ENCODE measurements at places on chromosomes 16 and 17.

- DNase-seq: no peak
Measured at GRCh38 chr17:4054446-4054845, 88.4 kb downstream of the ZZEF1 start.

- no peak for DNase-seq
Measured at GRCh38 chr17:46733837-46734475, 84.5 kb downstream of the WNT3 start.

DNA sequence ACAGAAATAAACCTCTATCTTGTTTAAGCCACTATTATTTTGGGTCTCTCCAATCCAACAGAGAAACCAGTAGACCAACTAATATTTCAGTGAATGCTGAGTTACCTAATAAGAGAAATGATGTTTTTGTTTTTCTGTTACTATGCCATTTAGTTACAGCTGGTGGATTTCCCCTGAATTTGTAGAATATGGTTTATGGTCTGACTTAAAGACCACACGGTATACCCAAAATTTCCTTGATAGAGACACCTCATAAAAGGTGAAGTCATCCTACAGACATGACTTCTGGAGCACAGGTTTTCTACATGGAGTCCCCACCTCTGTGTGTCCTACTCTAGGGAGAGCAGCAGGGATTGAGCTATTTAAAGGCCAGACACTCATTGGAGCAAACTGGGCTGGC is 13.3 kb downstream of the PIK3R5 start:
- no peak for DNase-seq

GRCh38 chr17:76726776-76727718 is at the start of gene METTL23:
Gene METTL23 (plus strand): TSS chr17:76726839. CDS start chr17:76729711, 2,872 bp downstream.
- peak; percentile 85 for DNase-seq

DNA sequence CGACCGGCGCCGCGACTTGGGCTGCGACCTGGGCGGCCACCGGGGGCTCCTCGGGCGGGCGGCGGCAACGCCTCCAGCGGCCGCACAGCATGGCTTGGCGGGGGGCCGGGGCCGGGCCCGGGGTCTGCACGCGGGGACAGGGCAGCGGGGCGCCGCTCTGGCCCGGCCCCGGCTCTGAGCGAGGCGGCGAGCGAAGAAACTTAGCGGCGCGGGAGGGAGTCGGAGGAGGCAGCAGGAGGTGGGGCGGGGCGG is at the start of gene PLCD3:
Gene PLCD3, minus strand, starts transcription at position 196 of the 252 bp plus-strand sequence. Its CDS starts 105 bp downstream, at position 91.
- DNase-seq: no peak

DNA sequence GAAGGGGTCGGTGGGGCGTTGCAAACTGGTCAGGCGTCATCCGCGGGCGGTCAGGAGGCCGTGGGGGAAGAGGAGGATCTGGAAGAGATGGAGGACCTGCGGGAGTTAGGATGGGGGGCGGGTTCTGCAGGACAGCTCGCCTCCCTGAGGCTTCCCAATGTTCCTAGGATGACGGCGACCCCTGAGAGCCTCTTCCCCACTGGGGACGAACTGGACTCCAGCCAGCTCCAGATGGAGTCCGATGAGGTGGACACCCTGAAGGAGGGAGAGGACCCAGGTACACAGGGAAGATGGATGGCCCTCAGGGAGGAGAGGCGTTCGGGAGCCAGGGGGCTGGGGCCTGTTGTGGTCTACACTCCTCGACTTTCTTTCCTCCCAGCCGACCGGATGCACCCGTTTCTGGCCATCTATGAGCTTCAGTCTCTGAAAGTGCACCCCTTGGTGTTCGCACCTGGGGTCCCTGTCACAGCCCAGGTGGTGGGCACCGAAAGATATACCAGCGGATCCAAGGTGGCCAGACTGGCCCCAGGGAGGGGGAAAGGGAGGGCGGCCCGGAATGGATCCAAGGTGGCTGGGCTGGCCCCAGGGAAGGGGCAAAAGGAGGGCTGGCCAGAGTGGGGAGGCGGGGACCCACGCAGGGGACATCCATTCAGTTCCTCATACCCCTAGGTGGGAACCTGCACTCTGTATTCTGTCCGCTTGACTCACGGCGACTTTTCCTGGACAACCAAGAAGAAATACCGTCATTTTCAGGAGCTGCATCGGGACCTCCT is 839 bp downstream of the PLD2 start:
- no peak for DNase-seq

DNA sequence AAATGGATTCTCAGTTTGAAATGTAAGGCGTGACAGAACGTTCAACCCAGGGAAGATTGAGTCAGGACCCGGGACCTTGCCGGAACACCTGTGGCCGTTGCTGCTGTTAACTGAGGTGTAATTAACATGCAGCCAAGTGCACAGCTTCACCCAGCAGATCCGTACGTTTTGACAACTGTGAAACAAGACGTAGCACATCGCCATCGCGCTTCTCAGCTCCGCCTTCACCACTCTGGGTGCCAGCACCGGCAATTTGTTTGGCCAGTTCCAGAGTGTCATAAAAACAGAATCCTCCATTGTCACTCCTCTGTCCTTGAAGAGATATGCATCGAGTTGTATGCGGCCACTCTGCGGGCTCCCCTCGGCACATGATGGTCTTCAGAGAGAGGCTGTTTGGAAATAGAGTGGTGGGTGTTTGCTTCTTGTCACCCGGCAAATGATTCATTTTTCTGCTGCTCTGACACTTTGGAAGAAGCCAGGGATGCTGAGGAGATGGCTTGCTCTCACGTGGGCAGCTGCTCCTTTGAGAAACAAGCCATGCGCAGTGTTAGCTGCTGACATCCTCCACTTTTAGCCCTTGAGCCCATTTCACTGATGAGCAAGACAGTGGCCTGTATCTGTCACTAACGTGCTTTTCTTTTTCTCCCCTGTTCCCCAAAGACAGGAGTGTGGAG is 22.6 kb downstream of the NAA60 start:
- no peak for DNase-seq

DNA sequence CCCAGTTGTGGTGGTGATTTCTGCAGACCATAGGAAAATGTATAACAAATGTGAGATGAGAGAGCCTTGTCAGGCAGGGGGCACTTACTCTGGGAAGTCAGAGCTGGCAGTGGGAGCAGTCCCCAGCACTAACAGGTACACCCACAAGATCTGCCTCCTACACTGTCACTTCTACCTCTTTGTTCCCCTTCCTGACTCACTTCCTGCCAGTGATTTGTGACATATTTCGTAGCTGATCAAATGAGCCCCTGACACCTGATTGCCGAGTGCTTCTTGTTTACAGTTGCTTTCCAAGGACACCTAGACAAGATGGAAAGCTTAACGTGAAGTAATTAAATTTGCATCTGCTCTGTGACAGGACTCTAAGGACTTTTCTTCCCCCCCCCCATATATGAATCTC is 40.5 kb downstream of the FTO start:
- peak; percentile 27 for DNase-seq

DNA sequence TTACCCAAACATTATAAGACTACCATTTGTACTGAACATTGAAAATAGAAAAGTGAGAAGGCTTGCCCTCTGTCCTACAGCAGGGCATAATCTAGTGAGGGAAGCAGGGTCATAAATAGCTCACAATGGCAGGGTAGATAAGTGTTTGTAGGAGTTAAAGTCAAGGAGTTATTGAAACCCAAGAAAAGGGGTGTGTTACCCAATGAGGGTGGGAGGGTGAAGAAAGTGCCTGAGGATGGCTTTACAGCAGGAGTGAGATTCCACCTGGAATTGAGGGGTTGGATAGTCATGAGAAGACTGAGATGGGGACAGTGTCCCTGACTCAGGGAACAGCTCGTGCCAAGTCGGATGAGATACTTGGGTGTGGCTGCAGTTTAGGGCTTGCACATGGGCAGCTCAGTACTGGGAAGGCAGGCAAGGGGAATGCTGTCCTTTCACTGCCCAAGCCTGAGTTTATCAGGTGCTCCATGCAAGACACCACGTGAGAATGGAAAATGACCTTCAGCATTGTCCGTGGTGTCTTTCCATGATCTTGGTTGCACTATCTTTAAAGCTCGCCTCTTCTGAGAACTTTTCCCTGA is 393.2 kb upstream of the MAF start:
- DNase-seq: no peak

DNA sequence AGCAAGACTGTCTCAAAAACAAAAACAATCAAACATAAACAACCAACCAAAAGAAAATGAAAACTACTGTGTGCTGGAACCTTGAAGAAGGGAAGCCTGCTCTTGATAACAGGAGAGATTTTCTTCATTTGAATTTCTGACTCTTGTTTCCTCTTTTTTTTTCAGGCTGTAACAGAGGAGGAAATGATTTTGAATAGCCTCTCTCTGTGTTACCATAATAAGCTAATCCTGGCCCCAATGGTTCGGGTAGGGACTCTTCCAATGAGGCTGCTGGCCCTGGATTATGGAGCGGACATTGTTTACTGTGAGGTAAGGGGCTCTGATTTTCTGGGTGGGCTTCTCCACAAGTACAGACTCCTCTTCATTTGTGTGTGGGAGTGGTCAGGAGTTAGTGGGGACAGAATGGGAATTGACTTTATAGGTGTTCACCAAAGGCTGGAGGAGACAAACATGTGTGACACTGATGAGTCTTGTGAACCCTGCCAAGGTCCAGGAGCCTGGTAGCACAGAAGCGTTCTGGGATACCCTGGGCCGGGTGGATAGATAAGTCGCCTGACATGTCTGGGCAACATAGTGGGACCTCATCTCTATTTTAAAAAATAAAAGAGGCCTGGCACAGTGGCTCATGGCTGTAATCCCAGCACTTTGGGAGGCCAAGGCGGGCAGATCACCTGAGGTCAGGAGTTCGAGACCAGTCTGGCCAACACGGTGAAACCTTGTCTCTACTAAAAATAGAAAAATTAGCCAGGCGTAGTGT is 14.9 kb downstream of the DUS2 start:
- DNase-seq: no peak

DNA sequence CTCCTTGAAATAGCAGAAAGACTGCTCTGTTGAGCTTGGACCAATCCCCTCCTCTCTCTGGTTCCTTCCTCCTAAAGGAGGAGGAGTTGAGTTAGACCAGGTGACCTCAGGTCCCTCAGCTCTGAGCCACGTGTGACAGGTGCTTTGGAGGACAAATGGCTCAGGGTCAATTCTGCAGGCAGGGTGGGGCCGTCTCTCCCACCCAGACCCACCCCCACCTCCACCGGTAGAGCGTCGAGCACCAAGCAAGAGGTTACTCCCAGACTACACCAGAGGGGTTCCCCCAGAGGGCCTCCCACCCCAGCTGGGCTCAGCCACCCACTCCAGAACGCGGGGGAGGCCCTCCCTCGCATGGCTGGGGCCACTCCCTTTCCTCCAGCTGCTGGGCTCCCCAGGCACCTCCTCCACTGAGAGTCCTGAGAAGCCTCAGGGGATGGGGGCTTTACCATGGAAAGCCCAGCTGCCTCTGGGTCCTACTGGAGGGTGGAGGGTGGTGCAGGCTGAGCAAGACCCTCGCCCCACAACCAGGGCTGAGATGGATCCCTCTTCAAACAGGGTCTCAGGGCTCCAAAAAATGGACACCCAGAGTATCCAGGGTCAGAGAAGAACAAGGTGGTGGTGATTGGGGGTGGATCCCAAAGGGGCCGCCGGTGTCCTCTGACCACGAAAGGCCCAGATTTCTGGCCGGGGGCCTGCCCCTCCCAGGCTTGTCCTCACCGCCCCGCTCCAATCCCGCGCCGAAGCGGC is 7.6 kb downstream of the MYO1C start:
- peak; percentile 58 for DNase-seq

DNA sequence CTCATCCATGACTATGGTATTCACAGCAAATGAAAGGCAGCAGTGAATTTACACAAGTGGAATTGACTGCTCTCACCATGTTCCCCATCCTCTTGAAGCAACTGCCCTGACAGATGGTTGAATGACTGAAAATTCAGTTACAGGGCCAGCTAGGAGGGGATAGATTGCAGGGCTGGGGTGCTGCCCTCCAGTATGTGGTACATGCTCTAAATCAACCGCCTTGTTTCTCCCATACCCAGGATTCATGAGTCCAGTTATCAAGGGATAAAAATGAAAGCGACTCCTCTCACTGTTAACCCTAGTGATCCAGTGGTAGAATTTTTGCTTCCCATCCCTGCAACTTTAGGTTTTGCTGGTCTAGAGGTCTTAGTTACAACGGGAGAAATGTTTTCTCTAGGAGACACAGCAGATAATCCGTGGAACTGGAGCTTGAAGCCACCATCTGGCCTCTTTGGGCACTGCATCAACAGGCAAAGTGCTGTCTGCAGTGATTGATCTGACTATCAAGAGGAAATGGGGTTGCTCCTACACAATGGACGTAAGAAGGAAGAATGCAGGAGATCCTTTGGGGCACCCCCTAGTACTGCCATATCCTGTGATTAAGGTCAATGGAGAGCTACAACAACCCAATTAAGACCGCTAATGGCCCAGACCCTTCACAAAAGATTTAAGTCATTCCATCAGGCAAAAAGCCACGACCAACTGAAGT is 32.0 kb downstream of the SCPEP1 start:
- DNase-seq: peak; percentile 70

DNA sequence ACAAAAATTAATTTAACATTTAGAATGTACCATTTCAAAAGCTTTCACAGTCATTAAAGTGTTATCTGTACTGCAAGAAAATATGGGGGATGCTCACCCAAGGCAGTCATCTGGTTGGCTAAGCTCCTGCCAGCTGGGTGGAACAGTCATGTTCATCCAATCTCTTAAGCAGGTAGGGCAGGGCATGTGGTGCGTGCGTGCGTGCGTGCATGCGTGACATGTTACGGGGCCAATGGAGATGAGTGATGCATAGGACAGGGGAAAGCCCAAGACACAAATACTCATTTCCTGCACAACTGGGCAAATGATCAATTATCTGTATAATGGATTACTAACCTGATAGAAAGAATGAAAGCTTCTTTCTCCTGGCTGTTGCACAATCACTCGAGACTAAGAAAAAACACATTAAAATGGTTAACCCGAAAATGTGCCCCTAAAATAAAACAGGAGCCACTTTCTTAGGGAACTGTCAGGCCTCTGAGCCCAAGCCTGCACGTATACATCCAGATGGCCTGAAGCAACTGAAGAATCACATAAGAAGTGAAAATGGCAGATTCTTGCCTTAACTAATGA is 104.4 kb downstream of the MYO1D start:
- DNase-seq: no peak

- DNase-seq: no peak
Measured at GRCh38 chr16:17333229-17333628, 137.5 kb downstream of the XYLT1 start.

DNA sequence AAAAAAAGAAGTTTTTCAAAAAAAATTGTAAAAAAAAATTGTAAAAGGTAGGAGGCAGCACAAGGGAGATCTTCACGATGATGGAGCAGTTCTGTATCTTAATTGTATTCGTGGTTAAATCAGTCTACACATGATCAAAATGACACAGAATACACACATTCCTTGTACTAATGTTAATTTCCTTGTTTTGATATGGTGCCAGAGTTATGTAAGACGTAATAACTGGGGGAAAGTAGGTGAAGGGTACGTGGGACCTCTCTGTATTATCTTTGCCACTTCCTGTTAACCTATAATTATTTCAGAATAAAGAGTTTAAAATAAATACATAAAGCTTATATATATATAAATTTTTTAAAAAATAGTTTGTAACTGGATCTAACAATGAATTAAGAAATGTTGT is 36.8 kb downstream of the HELZ start:
- no peak for DNase-seq

DNA sequence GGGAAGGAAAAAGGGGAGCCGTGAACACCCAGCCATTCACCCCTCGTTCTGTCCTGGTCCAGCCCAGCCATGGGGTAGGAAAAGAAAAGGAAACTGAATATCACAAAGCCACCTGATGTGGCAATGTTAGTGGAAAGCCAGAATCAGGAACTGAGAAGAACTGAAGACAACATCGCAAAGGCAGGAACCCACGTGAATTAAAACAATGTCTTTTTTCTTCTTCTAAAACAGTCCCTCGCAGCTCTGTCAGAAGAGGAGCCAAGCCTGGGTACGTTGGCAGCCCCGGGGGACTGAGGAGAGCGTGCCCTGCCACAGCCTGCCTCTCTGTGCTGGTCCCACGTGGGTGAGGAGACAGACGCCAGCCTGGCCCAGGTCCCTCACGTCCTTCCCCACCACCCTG is 55.0 kb downstream of the ZNF423 start:
- DNase-seq: no peak

- no peak for DNase-seq
Measured at GRCh38 chr16:47916266-47916665, 239.5 kb downstream of the ABCC12 start.

Data from stimulated activated CD8-positive, alpha-beta memory T cell treated with anti-CD3 and anti-CD28 coated beads, Interleukin-4, amount 100 ng/mL, for 48 hours (primary cell).